ENCODE measurements at places on chromosomes 11 and 22. TPM values are rescaled to one million over a fixed set of nuclear protein-coding genes. Genes with fewer than 3 reads are reported as not detected.

- DNase-seq = no peak
Observed at GRCh38 chr11:539971-540481, 2.7 kb downstream of the LRRC56 start.

Gene GRIA4
- 10.7 TPM for polyA plus RNA-seq

DNA sequence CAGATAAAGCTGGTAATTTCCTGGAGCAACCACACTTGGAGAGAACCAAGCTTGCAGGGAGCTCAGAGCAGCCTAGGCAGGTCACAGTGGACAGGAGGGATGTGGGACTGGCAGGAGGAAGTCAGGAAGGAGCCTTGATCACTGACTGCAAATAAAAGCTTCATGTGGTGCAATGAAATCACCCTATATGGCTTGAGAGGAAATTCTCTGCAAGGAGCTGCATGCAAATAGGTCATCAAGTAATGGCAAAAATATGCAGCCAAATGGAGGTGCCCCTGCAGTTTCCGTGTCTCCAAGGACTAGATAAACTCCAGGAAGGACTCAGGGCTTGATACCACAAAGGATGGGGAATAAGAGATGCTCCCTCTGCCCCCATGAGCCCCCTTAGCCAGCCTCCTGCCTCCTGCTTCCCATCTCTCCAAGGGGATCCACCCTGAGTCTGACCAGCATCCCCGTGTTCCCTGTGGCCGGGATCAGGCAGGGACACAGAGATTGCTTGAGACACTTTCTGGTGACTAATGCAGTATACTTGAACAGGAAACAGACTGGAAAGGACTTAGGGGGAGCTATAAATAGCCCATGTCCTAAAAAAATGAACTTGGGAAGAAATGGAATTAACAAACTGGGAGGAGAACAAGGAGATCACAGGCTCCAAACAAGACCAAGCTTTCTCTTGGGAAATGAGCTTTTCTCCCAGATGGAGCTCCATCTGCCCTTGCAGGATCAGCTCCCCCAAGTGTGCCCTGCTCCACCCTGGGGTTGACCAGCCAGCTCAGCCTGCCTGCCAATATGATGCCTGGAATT is 23.9 kb upstream of the MICAL2 start:
- DNase-seq = no peak

GRCh38 chr22:23897320-23897719 is 3.1 kb downstream of the MIF start:
- DNase-seq = no peak

- DNase-seq = no peak
Observed at GRCh38 chr22:35657571-35658312, 9.5 kb downstream of the APOL6 start.

DNA sequence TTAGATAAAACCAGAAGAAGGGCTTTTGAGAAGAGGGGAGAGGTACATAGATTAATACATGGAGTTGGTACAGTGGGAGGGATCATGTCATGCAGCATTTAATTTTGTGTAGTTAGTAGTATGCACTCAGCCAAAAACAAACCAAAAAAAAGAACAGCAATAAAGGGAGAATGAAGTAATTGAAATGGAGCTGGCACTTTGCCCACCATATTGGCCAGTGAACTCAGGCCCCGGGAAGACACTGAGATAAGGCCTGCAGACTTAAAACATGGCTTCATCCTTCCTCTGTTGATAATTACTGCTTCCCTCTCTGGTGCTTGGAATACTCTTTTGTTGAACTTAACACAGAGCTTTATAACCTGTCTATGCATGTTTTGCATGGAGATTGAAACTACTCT is 3.1 kb downstream of the PANX1 start:
- DNase-seq = no peak

GRCh38 chr11:102237096-102237735 is 80.1 kb upstream of the BIRC3 start:
- DNase-seq = no peak

Gene LMO2
- 13.6 TPM for polyA plus RNA-seq

DNA sequence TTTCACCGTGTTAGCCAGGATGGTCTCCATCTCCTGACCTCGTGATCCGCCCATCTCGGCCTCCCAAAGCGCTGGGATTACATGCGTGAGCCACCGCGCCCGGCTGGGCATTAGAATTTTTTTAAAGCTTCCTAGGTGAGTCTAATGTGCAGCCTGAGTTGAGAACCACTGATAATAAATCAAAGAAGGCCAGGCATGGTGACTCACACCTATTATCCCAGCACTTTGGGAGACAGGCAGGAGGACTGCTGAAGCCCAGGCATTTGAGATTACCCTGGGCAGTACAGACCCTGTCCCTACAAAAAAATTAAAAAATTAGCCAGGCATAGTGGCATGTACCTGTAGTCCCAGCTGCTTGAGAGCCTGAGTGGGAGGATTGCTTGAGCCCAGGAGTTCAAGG is 13.7 kb downstream of the MEI1 start:
- DNase-seq = no peak

Gene DKK3
- polyA plus RNA-seq = 57.3 TPM

GRCh38 chr11:67278135-67278938 is 10.8 kb upstream of the ANKRD13D start:
- DNase-seq = no peak

GRCh38 chr11:33669598-33670249 is 30.9 kb downstream of the C11orf91 start:
- DNase-seq = no peak

GRCh38 chr11:35874751-35875450 is 69.0 kb upstream of the LDLRAD3 start:
- DNase-seq = no peak

Gene FAM180B
- 2.6 TPM for polyA plus RNA-seq

DNA sequence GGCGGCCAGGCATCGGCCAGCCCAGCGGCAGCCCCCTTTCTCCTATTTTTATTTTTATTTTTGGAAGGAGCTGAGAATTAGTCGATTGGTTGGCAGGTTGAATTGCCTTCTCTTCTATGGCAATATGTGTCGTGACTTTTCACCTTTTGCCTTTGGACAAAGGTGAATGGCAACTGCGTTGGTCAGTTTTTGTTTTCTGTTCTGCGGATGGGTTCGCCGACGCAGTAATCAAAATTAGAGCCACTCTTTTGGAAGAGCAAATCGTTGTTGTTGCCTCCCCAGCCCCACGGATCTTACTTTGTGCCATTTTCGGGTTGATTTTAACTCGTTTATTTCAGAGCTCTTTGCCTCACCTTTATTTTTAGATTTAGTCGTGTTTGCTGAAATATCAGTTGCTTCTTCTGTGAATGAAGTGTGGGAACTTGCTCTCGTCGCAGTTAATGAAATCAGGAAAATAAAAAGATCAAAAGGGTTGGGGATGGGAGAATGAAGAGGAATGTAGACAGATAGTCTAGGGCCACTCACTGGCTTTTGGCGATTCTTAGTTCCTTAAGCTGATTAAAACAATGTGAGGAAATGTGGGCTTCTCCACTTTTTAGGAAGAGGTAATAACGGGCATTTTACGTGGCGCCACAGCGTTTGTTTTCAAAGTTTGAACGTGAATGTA is 1.6 kb downstream of the CECR2 start:
- no peak for DNase-seq

- DNase-seq = no peak
Observed at GRCh38 chr11:64359712-64360445, 917 bp downstream of the RPS6KA4 start.

DNA sequence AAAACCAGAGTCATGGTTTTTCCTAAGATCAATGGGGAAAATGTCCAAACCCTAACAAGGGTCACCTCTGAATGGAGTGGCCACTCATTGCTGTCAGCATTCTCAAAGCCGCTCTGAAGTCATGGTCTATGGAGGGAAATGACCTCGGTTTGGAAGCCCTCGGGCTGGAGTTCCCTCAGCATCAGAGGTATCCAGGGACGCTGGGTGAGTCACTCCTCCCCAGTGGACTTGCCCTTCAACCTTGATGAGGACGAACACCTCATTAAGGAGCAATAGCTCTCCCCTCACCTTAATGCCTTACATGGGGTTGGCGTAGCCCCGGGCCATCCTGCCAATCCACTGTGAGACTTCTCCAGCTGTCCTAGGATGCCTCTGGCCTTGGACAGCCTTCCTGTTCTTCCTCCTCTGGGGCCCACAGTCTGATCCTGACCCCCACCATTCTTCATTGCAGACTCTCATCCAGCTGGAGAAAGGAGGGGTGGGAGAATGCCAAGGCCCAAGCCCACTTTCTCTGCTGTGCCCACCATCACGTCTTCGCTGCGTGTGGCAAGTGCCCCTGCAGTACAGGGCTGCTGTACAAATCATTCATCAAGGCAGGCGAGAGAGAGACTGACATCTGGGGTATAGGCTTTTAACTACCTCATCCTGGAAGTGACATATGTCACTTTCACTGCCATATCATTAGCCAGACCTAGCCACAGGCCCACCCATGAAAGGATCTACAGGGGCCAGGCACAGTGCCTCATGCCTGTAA is 25.4 kb upstream of the MYH9 start:
- no peak for DNase-seq

GRCh38 chr11:5285703-5286340 is 15.9 kb downstream of the OR51B4 start:
- no peak for DNase-seq

DNA sequence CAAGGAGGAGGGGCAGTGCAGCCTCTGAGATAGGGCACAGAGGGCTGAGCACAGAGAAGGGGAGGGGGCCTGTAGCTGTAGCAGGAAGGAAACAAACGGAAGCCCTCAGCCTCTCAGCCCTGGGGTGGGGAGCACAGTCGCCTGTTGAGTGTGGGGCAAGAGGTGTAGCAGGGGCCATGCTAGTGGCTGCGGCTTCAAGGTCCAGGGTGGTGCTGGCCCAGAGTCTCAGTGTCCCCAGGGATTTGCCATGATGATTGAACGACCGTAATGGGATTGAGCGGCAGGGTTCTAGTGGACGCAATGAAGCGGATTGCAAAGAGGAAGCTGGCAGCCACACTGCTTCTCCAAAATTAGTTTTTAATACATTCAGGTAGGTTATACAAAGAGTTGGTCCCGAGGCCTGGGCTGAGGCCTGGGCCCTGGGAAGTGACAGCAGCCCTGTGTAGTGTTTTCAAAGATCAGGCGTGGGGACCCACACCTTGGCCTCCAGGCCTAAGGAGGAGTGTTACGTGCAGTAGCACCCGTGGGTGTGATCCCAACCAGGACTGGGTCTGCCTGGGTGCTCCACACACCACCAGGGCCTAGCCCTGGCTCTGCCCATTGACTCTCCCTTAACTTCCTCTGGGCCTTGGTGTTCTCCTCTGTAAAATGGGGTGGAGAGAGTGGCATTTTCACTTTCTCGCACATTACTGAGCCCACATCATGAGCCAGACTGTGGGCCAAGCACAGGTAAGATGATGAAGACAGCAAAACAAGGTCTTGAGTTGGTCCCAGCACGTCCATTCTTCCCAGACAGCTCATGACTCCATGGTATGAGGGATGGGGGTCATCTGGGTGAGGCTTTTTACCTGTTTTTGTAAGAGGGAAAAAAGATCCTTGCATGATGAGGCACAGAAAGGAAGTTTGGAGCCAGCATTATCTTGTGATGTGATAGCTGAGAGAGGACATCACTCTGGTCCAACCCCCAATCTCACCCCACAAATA is 13.1 kb downstream of the LRRC32 start:
- DNase-seq = no peak

Data from forelimb muscle (tissue), 1 donor.